ENCODE measurements at places on chromosomes 4 and X.
A peak's percentile ranks its signal among the peaks of the same experiment; 100 is the strongest.

DNA sequence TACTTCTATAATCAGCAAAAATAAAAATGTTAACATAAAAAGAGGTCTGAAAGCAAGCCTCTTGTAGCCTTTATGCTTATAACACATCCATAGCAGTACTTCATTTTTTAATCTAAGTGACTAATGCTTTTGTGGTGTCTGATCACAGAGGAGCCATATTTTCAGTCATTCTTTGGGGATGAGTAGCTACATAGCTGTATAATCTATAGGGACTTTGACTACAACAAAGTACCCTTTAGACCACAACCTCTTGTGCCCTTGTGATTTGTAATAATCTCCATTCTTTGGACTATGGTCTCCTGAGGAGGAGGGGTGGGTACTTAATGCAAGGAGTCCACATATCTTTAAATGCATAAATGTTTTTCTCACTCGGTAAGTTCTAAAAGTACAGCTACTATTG, 9.6 kb downstream of the DRP2 start:
- H3K27me3 ChIP-seq: no peaks in the 10 kb centered on the region
- no peak overlapping the region for H3K4me3 ChIP-seq
- H3K27ac ChIP-seq: no peak overlapping the region

DNA sequence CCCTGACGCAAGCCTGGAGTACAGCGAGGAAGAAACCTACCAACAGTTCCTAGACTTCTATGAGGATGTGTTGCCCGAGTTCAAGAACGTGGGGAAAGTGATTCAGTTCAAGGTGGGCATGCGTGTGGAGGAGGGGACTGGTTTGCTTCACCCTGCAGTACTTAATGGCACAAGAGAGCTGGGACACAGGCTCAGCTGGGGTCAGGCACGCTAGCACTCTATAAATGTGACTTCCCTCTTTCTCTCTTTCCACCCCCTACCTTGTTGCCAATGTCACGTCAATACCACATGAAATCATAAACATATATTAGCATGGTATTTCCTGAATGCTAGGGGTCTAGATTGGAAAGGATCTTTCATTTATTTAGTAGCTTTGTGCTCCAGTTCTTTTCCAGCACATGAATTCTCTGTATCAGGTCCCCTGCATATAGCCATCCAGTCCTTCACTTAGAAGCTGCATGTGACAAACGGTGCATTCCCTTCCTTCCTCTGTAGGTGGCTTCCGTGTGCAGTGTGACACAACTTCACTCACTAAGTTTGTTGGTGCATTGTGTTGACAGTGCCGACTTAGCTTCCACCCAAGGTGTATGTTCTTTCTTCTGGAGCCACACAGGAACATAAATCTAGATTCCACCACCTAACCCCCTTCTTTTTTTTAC, 25.6 kb downstream of the ZRSR2 start:
- no peak overlapping the region for H3K4me3 ChIP-seq
- no peaks in the 10 kb centered on the region for H3K27me3 ChIP-seq
- DNase-seq: no peak

DNA sequence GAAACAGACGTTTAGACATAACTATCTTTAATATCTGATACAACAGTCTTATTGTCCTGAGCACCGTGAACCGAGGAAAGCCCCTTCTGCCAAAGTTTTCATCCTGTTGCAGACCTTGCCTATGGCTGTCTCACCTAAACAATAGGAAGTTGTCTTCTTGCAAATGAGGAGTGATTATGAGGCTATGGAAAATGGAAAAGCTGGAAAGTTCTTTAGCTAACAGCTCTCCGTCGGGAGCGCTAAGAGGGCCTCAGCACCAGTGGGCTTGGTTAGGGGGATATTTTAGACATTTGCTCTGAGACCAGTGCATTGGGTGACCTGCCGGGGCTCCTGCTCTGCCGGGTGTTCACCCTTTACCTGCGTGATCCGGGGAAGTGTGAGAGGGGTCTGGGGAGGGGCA, 28.4 kb downstream of the TMEM131L start:
- no peaks in the 10 kb centered on the region for H3K36me3 ChIP-seq
- H3K4me3 ChIP-seq: peak overlapping the region; percentile 72
- no peak for DNase-seq
- H3K27me3 ChIP-seq: no peaks in the 10 kb centered on the region

DNA sequence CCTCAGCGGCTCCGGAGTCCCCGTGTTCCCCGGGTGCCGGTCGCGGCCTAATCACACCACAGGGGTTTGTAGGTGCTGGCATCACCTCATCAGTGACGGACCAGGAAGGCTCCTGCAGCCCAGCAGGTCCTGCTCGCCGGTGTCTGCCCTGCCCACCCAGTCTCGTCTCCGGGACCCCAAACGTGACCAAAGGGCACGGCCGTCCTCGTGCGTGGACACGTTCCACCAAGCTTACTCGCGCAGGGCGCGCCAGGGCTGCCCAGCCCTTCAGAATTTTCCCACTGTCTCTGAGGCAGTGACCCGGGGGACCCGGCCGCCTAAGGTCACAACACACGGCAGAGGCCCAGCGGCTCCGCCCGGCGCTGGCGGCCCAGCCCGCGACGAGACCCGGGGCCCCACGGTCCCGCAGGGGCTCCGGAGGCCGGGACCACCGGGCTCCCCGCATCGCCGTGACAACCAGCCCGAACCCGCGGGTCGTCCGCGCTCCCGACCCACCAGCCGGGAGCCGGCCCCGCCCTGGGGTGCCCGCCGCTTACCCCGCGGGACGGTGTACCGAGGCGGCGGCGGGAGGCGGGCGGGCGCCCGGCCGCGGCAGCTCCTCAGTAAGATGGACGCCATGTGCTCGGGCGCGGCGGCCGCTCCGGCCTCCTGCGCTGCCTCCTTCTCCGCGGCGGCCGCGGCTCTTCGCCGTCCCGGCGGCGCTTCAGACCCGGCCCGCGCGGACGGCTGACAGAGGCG, 454 bp downstream of the LETM1 start:
- H3K4me1 ChIP-seq: peaks cover 49% of the 10 kb centered on the region
- peak; percentile 20 for DNase-seq
- H3K36me3 ChIP-seq: peaks cover 5% of the 10 kb centered on the region

- H3K4me1 ChIP-seq: no peaks in the 10 kb centered on the region
- H3K4me3 ChIP-seq: no peak overlapping the region
- no peaks in the 10 kb centered on the region for H3K27me3 ChIP-seq
- H3K27ac ChIP-seq: no peak overlapping the region
- no peak for DNase-seq
Measured at GRCh38 chrX:57674861-57675260, 5.2 kb downstream of the NLRP2B start.

DNA sequence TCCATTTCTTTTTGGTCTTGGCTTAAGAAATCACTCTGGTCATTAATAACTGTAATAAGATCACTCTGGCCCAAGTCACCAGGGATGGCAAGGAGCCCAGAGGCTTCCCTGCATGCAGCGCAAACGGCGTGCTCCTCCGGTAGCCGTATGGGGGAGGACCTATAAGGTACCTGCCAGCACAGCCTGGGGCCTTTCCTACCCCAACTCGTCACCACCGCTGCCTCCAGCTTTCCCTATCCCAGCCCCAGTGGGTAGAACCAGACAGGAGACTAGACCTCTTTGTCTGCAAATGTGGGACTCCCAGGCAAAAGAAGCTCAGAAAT, 25.9 kb downstream of the HAND2 start:
- no peak overlapping the region for H3K4me3 ChIP-seq
- no peak for DNase-seq
- H3K27ac ChIP-seq: no peak overlapping the region
- H3K4me1 ChIP-seq: peaks cover 19% of the 10 kb centered on the region

DNA sequence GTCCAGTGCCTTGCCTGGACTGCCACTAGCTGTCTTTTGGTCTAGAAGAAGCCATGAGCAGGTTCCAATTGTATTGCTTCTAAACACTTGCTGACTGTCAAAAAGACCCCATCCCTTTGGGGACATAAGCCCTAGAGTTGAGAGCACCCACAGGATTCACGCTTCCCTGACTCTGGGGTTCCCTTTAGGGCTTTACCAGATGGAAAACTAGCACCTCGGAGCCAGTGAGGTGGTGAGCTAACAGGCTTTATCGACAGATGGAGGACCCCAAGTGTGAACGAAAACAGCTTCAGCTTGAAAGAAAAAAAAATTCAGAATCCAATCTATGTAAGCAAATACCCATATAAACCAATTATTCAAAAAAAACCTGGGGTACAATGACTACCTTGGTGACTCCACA, 90.8 kb downstream of the NAA11 start:
- no peaks in the 10 kb centered on the region for H3K4me1 ChIP-seq
- no peak overlapping the region for H3K4me3 ChIP-seq
- H3K36me3 ChIP-seq: no peaks in the 10 kb centered on the region

- no peaks in the 10 kb centered on the region for H3K27me3 ChIP-seq
- H3K4me1 ChIP-seq: no peaks in the 10 kb centered on the region
- H3K4me3 ChIP-seq: no peak overlapping the region
- no peak overlapping the region for H3K27ac ChIP-seq
- no peak for DNase-seq
Measured at GRCh38 chrX:106177106-106177981, 9.2 kb downstream of the PWWP3B start.

DNA sequence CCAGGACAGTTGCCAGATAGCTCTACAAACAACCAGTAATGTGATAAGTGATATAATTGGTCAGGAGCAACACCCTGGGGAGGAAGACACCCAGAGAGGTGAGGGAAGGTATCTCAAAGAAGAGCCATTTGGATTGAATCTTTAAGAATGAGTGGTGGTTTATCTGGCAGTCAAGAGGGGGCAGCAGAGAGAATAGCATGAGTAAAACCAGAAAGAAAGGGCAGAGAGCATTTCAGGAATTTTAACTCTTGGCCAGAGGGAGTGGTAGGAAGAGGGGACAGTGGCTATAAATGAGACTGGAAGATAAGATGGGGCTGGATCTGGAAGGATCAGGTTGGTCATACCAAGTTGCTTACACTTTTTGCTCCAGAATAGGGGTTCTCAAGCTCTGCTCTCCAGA, 5.9 kb upstream of the SEPTIN6 start:
- H3K36me3 ChIP-seq: no peaks in the 10 kb centered on the region
- H3K4me3 ChIP-seq: no peak overlapping the region
- H3K4me1 ChIP-seq: peaks cover 22% of the 10 kb centered on the region
- H3K27ac ChIP-seq: peak overlapping the region; percentile 44

GRCh38 chrX:93874554-93874953, 200.5 kb downstream of the FAM133A start:
- H3K27ac ChIP-seq: no peak overlapping the region
- H3K36me3 ChIP-seq: no peaks in the 10 kb centered on the region
- H3K27me3 ChIP-seq: no peaks in the 10 kb centered on the region
- H3K4me1 ChIP-seq: no peaks in the 10 kb centered on the region
- no peak for DNase-seq

GRCh38 chr4:36761607-36762006, 480.2 kb downstream of the DTHD1 start:
- H3K36me3 ChIP-seq: no peaks in the 10 kb centered on the region
- no peak overlapping the region for H3K4me3 ChIP-seq
- no peak for DNase-seq
- H3K4me1 ChIP-seq: no peaks in the 10 kb centered on the region
- peaks cover 1% of the 10 kb centered on the region for H3K27me3 ChIP-seq
